ENCODE measurements at places on chromosomes 6 and 20.
A peak's percentile ranks its signal among the peaks of the same experiment; 100 is the strongest.

DNA sequence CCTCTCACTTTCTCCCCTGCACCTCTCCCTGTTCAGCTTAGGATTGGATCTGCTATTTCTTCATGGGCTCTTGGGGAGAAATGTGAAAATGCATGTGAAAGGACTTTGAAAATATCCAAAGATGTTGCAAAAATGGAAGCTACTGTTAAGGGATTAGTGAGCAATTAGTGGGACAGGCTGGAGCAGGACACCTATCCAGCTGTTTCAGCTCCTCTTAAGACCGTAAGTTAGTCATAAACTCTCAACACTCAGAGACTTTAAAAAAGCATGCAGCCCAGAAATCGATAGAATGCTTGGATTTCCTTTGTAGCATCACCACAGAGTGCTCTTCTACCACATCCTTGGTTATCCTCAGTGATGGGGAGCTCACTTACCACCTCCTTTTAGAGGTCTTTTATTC lies 88.7 kb downstream of the SLC24A3 start:
- no peak for DNase-seq

DNA sequence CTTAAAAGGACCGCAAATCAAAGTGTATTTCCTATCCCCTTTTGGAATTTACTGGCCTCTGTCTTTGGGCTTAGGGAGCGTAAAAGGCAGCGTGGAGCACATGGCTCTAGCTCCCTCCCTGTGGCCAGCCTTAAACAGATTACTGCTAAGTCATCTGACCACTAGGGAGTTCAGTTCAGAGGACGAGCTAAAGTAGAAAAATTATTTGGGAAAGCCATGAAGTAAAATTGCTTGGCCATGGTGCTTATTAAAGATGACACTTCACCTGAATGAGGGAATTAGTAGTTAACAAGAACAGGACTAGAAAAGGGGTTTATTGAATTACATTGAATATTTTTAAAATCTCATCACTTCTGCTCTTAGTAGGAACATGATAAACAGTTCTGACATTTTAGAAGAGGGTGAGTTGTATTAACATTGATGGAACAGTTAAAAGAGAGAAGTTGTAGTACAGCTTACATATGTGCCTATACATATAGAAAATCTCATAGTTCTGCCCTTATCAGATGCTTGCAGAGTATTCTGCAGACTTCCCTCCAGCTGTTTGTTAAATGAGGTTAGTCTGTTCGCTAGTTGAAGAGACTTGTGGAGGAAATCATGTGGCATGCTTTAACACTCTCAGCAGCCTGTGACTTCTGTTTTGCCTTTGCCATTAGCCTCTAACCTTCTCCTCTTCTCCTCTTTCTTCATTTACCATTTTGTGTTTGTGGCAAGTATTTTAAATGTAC lies 31.2 kb upstream of the MAPK13 start:
- DNase-seq: no peak

DNA sequence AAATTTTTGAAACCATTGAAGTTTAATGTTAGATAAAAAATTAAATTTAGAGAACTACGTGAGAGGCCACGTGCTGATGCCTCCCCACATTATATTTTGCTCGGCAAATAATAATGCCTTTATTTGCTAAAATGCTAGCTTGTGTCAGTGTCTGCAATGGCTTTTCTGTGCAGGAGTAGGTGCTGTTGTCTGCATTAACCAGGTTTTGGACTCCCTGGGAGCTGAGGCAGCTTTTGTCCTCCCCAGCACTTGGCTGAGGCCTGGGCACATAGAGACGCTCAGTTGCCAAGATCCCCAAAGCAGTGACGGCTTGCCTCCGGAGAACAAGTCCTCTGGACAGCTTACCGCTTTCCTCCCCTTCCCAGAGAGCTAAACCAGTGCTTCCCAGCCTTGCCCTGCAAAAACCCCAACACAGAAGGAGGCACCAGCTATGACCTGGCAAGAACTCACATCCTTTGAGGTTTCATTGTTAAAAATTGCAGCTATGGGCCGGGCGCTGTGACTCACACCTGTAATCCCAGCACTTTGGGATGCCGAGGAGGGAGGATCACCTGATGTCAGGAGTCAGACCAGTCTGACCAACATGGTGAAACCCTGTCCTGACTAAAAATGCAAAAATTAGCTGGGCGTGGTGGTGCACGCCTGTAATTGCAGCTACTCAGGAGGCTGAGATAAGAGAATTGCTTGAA lies 59.9 kb downstream of the KAT14 start:
- DNase-seq: no peak

- DNase-seq: no peak
Measured at GRCh38 chr20:49353348-49353747, 75.5 kb upstream of the ZNFX1 start.

- peak; percentile 26 for DNase-seq
Measured at GRCh38 chr6:117783279-117783678, 108.0 kb downstream of the NUS1 start.

GRCh38 chr6:33566182-33567084 lies 13.6 kb downstream of the BAK1 start:
- no peak for DNase-seq

- DNase-seq: no peak
Measured at GRCh38 chr6:92989656-92990055, 429.7 kb downstream of the EPHA7 start.

DNA sequence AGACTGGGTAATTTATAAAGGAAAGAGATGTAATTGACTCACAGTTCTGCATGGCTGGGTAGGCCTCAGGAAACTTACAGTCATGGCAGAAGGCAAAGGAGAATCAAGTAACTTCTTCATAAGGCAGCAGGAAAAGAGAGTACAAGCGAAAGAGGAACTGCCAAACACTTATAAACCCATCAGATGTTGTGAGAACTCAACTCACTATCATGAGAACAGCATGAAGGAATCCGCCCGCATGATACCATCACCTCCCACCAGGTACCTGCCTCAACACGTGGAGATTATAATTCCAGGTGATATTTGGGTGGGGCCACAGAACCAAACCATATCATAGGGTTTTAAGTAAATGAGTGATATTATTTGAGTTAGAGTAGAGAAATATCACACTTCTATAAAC lies 189.3 kb downstream of the TSHZ2 start:
- no peak for DNase-seq

GRCh38 chr6:101482606-101483005 lies 89.1 kb downstream of the GRIK2 start:
- DNase-seq: no peak

DNA sequence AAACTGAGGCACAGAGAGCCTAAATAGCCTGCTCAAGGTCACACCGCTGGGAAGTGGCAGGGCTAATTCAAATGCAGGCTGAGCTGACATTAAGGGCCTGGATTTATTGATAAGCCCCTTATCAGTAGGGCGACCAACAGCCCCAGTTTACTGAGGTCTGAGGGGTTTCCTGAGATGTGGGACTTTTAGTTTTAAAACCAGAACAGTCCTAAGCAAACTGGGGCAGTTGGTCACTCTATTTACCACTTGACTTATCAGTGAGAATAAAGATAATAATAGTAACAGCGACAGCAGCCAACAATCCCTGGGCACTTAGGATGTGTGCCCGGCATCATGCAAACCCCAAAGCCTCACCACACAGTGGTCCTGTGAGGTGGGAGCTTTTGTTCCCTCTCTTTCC lies 27.6 kb downstream of the PREX1 start:
- DNase-seq: no peak

DNA sequence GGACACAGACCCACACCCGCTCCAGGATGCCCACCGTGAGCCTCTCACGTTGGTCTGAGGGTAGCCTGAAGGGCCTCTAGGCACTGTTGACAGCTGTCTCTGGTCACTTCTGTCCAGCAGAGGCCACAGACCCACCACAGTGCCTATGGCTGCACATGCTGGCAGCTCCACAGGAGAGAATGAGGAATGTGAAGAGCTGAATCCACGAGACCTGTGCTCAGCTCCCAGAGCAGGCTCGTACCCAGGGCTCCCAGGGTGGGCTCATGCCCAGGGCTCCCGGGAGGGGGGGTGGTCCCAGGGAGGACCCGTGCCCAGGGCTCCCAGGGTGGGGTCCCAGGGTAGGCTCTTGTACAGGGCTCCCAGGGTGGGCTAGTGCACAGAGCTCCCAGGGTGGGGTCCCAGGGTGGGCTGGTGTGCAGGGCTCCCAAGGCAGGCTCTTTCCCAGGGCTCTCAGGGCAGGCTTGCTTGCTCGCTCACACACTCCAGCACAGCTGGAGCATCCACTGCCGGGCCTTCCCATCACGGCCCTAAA lies 201.0 kb downstream of the SYNDIG1 start:
- no peak for DNase-seq

GRCh38 chr6:55379471-55379870 lies 52.2 kb downstream of the GFRAL start:
- DNase-seq: no peak

DNA sequence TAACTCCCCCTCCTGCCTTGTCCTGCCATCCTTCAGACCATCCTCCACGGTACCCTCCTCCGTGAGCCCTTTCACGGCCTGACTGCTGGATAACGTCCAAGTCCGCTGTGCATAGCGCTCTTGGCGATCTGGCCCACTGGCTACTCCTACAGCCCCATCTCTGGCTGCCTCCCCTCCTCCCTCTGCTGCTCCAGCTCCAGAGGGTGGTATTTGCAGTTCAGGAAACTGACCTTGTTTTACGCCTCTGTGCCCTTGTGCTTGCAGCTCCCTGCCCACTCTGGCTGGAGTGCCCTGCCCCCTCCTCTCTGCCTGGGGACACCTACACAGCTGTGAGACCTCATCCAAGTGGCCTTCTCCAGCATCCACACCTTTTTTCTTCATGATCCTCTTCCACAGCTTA lies 6.5 kb upstream of the RREB1 start:
- no peak for DNase-seq

DNA sequence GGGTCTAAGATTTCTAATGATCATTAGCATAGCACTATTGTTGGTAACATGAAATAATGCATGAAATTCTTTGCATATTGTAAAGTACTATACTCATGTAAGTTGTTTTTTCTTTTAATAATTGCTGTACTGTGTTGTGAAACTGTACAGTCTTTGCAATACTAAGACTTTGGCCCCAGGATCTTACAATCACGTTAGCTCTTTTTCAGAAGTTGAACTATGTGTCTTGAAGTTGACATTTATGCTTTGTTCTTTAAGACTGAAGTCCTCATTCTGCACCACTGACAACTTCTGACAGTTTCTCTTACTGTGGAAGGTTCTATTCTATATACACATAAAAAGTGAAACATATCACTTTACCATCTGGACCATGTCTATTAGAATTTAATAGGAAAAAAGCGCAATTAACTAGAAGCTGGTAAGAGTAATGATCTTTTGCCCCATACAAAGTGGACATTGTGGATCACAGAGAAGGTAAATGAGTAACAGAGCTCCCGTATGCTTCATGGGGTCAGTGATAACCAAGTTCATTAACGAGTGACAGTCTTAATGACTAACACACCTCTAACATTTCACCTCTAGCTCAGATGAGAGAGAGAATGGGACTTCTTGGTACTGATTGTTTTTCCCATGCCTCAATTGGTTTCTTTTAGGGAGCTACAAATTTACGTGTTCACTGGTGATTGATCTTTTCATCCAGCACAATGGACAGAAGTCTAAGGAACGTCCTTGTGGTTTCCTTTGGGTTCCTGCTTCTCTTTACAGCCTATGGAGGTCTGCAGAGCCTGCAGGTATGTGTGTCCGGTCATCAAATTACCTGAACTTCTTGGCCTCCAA lies at the start of gene UNC93A:
Gene UNC93A (plus strand): TSS at position 530 of the 837 bp plus-strand sequence. CDS start 175 bp downstream, at position 705.
- no peak for DNase-seq

DNA sequence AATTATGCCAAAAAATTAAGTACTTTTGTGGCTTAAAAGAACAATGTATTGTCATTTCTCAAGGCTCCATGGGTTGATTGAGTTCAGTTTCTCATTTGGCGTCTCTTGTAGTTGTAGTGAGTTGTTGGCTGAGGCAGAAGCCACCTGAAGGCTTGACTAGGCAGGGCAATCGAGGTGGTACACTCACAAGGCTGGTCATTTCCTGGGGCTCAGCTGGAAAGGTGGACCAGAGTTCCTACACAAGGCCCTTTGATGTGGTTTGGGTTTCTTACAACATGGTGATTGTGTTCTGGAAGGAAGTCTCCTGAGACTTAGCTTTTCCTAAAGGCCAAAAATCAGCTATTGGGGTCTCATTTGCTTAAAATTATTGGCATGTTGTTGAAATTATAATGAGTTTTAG lies 22.6 kb downstream of the MAS1 start:
- DNase-seq: no peak

GRCh38 chr6:166486536-166486880 lies 100.0 kb downstream of the RAMACL start:
- no peak for DNase-seq

DNA sequence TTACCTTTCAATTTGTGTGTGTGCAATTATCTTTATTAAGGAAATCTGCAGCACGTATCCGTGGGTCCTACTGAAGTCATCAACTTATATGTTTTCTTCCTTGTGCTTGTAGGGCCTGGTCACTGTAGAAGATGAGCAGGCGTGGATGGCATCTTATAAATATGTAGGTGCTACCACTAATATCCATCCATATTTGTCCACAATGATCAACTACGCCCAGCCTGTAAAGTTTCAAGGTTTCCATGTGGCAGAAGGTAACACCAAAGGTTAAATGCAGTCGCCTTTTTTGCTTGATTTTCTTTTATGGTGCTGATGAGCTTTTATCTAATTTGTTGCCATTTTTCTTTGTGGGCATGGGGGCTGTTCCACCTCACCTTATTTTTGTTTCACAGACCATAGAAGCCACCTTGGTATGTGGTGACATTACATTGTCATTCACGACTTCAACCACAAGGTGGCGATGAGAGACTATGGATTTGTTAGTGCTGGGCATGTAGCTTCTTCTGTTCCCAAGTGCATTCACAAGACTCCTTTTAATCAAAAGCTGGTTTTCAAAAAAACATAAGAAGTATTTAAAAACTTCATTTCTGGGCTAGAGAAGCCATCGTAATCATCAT lies 106.5 kb upstream of the LAMP5 start:
- DNase-seq: peak; percentile 49

GRCh38 chr20:63682384-63683139 lies 13.9 kb upstream of the TNFRSF6B start:
- no peak for DNase-seq

All from hippocampal formation (tissue), 2 donors.